ENCODE measurements at places on chromosomes 2 and 18.
A peak's percentile ranks its signal among the peaks of the same experiment; 100 is the strongest.

GRCh38 chr2:132979339-132980093, 309.5 kb upstream of the LYPD1 start:
- DNase-seq, result no peak

DNA sequence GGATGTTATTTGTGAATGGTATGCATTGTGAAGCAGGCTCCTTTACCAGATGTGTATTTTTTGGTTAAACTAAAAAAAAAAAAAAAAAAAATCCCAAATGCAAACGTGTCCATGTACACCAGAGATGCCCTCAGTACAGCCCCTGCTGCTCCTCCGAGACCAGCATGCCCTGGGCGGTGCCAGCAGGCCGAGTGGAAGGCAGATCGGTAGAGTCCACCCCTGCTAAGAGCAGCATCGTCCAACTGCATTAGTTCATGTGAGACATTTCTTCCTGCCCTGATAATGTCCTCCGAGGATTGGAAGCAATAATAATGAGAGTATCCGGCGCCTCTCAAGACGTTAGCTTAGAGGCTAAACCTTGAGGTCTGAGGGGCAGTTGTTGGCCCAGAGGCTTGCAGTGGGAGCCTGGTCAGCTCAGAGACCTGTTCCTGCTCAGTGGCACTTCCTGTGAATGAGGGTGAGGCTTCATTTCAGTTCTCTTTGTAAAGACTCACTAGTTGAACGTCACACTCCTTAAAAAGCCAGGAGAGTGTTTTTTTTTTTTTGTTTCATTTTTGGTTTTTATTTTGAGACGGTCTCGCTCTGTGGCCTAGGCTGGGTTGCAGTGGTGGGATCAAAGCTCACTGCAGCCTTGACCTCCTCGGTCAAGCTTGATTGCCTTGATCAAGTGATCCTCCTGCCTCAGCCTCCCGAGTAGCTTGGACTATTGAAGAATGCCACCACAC, 5.6 kb downstream of the SLC66A3 start:
- DNase-seq, result no peak

GRCh38 chr2:65120990-65121693, 8.8 kb downstream of the RAB1A start:
- DNase-seq, result no peak

- DNase-seq, result no peak
These were observed 21.7 kb downstream of the HDAC4 start for GRCh38 chr2:239378918-239379640.

DNA sequence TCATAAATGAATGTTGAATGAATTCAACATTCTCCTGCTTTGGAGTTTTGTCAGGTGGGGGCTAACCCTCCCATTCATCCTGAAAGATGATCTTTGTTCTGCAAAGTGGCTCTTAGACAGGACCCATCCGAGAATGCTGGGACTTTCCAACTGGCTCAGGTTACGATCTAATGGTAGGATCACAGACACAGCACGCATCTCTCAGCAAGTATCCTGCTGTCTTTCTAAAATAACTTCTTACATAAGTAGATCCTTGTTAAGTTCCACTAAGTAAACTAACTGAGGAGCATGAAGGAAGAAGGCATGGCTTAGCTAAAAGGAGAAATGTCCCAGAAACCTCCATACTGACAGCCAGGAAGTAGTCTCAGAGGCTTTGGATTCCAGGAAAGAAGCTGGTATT, 23.7 kb downstream of the CYP27A1 start:
- DNase-seq, result no peak

DNA sequence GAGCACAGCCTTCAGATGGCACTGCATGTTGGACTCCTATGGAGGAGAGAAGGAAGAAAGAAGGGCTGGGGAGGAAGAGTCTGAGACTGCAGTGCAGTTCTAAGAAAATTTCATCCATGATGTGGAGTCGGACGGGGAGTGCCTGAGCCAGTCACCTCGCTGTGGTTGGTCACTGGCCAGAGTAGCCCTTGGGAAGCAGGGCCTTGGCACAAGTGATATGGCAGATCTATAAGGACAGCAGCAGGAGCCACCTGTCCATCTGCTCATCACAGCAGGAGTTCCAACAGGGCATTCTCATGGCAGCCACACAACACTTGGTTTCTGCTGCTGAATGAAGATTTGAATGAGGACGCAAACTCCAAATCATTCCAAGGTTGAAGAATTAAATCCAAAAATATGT, 314.8 kb downstream of the CYP26B1 start:
- no peak for DNase-seq

DNA sequence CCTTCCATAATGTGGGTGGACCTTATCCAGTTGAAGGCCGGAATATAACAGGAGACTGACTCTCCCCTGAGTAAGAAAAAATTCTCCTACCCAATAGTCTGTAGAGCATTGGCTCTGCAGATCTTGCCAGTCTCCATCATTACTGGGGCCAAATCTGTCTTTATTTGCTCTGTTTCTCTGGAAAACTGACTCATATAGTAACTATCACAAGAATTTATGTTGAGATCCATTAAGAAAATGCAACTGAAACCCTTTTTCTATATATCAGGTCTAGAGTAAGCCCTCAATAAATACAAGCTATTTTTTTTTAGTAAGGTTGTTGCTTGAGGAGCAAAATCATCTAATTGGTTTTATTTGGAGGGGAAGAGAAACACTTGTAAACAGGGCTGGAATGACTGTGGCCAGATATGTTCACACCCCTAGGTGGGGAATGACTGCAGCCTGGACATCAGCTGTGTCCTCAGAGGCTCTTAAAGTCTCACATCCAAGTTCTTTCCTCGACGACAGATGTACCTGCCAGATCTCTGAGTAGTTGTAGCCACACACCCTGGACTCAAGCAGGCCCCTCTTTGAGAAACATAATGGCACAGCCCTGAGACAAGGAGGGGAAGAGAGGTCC, 339.7 kb downstream of the TNS1 start:
- no peak for DNase-seq

- no peak for DNase-seq
These were observed 15.0 kb upstream of the GMPPA start for GRCh38 chr2:219483451-219484342.

- DNase-seq, result peak; percentile 20
These were observed 53.9 kb downstream of the PRKRA start for GRCh38 chr2:178397002-178397605.

DNA sequence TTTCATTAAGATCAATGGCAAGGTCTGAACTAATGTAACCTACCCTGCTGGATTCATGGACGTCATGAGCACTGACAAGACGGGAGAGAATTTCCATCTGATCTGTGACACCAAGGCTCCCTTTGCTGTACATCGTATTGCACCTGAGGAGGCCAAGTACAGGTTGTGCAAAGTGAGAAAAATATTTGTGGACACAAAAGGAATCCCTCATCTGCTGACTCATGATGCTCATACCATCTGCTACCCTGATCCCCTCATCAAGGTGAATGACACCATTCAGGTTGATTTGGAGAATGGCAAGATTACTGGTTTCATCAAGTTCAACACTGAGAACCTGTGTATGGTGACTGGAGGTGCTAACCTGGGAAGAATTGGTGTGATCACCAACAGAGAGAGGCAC, 82.3 kb upstream of the NDUFV2 start:
- no peak for DNase-seq

GRCh38 chr2:38740851-38741731, 10.1 kb downstream of the SRSF7 start:
- DNase-seq, result no peak

DNA sequence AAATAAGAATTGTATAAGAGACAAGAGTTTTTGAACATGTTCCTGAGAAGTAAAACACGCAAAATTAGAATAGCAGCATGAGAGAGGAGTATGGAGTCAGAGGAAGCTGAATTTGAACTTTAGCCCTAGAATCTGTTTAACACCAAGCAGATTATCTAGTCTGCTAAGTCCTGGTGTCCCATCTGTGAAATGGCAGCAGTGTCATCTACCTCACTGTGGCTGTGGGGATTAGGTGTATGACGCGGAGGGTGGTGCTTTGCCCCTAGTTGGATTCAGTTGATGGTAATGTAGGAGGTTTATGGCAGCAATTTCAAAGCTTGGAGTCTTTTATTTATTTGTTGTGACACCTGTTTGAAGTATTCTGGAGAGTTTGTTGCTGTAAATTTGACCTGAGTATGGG, 79.2 kb downstream of the ZNF532 start:
- no peak for DNase-seq

- no peak for DNase-seq
These were observed 1021.2 kb downstream of the LRP1B start for GRCh38 chr2:141109633-141110032.

- DNase-seq, result no peak
These were observed 1.6 kb downstream of the KANSL1L start for GRCh38 chr2:210169516-210170195.

- DNase-seq, result no peak
These were observed 128.7 kb downstream of the LYPD6B start for GRCh38 chr2:149167001-149167780.

GRCh38 chr2:60297296-60298005, 256.0 kb downstream of the BCL11A start:
- DNase-seq, result no peak

GRCh38 chr2:239359196-239359912, 41.5 kb downstream of the HDAC4 start:
- no peak for DNase-seq

DNA sequence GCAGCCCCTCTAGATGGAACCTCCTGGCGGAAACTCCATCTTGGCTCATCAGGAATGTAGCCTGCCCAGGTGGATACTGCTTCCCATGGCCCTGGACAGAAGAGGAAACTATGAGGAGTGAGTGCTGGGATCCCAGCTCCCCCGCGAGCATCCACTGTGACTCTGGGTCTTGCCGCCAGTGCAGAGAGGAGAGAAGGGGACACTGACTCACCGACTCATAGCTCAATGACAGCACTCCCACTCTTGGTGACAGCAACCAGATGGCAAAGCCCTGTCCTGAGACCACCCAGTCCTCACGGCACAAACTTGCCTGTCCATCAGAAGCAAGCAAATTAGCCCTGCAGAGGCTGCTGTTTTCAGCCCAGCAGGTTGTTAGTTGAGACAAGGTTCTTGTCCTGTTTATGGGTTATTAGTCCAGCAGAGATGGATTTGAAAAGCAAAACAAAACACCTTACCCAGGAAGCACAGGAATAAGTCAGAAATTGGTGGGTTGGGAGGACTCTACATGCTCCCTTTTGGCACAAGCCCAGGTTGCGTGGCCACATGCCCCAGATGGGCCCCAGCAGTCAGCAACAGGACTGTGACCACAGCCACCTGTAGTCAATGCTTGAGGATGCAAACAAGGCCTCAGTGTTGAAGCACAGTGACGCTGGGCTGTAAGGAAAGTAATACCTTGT, 111.5 kb upstream of the GLI2 start:
- DNase-seq, result no peak

DNA sequence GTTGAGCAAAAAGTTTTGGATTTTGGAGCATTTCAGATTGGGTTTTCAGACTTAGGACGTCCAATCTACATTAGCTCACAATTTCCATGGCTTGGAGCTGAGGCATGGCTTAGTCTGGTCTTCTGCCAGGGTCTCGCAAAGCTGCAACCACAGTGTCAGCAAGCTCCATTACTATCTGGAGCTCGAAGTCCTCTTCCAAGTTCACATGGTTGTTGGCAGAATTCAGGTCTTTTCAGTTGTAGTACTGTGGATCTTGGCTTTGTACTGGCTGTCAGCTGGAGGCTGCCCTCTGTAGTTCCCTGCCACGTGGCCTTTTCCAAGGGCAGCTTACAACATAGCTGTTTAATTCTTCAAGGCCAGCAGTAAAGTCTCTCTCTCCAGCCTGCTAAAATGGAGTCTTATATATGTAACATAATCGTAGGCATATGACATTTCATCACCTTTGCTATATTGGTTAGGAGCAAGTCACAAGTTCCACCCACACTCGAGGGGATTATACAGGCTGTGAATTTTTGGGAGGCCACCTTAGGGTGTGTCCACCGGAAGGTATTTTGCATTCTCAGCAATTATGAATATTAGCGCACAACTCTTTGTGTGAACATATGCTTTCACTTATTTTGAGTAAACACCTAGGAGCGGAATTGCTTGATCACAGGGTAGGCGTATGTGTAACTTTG, 41.5 kb upstream of the EPC2 start:
- DNase-seq, result no peak

DNA sequence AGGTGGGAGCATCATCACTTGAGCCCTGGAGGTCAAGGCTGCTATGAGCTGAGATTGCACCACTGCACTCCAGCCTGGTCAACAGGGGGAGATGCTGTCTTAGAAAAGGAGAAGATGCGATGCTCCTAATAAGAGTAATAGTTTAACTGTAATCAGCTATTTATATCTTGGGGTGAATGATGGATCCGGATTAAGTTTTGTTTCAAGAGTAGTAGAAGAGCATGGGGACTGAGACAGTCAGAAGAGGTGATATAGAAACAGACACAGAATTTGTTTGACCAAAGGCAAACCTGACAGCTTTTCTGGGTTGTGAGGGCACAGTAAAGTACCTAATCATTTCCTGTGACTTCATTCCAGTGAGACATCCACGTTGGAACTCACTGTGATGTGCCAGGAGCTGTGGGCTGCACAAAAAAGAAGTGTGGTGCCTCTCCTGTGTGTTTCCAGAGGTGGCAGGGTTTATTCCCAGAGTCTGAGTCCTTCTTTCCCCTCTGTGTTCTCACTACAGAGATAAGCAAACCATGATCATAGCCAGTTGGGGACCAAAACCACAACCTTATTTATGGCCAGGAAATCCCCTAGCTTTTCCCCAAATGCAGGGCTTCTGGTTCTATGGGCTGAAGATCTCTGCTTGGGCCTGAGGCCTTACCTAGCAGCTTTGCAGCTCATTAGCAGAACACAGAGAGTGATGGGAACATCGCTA, 113.7 kb downstream of the XRCC5 start:
- no peak for DNase-seq

Data from NCI-H774 (cell line).